ENCODE measurements at places on chromosomes 11 and 22.
A peak's percentile ranks its signal among the peaks of the same experiment; 100 is the strongest.

GRCh38 chr22:28999510-28999909 is 62.1 kb downstream of the C22orf31 start:
- no peak for DNase-seq

- peak; percentile 61 for DNase-seq
Measured at GRCh38 chr11:66336234-66337102, at the start of gene RIN1. RIN1 (minus strand) TSS chr11:66336434; CDS start chr11:66336402, 32 bp downstream.

GRCh38 chr22:30720263-30720837 is 25.7 kb downstream of the OSBP2 start:
- DNase-seq, result no peak

- no peak for DNase-seq
Measured at GRCh38 chr11:95245581-95245980, 14.6 kb upstream of the SESN3 start.

DNA sequence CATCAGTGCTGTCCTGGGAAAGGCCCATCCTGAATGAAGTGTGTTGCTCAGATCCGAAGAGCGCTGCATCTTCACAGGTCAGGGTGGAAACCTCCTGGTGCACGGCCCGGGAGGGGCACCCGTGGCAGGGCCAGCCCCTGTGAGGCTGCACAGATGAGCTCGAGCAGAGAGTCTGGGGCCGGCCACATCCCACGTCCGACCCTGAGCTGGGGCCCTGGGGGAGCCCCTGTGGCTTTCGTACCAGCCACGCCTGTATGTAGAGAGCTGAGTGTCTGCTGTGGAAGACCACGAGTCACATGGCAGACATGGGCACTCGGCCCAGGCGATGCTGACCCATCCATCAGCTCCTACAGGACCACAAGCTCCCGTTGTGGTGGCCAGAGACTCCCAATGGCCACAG is 24.9 kb upstream of the SEPTIN5 start:
- DNase-seq, result no peak

Data from glutamatergic neuron (in vitro differentiated cells).